HCT116 (cell line): ENCODE measurements at places on chromosomes 6 and 20. TPM values are rescaled to one million over a fixed set of nuclear protein-coding genes. Genes with fewer than 3 reads are reported as not detected.

DNA sequence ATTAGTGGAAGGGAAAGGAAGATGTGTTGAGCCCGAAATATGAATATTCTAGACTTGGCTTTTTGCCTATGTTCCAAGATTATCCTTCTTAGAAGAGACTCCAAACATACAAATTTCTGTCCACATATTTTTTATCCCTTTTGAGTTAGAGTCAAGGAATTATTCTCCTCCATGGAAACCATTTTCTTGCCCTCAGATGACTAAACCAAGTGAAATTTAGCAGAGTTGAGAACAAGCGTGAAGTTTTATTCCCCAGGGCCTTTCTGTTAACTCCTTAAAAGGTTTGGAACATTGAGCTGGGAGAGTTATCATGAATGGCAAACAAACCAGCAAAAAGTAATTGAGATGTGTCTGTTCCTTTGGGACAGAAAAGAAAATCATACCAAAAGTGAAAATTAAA, 286.1 kb upstream of the PLCB4 start:
- no peak for DNase-seq

- no peak for DNase-seq
Observed at GRCh38 chr20:23390091-23390774, 28.3 kb downstream of the GZF1 start.

- no peak for DNase-seq
Observed at GRCh38 chr20:37335642-37336368, 10.1 kb upstream of the SRC start.

GRCh38 chr6:166025149-166025898, 142.3 kb downstream of the TBXT start:
- DNase-seq: no peak

- no peak for DNase-seq
Observed at GRCh38 chr6:37495244-37495934, 4.3 kb downstream of the CCDC167 start.

DNA sequence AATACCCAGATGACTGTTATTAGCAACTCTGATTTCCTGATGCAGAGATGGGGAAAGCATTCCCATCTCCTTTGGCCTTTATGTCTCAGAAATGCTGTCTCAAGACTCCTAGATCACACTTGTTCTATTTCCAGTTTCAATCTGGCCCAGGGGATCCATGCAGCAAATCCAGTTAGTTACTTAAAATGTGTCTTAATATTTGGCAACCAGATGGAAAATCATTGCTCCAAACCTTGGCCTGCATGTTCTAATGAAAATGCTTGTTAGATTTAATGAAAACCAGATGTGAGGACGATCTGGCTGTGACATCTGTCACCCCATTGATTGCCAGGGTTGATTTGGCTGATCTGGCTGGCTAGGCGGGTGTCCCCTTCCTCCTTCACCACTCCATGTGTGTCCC, 125.2 kb downstream of the TSHZ2 start:
- no peak for DNase-seq

- DNase-seq: no peak
Observed at GRCh38 chr20:8860011-8860495, 208.8 kb upstream of the PLCB4 start.

DNA sequence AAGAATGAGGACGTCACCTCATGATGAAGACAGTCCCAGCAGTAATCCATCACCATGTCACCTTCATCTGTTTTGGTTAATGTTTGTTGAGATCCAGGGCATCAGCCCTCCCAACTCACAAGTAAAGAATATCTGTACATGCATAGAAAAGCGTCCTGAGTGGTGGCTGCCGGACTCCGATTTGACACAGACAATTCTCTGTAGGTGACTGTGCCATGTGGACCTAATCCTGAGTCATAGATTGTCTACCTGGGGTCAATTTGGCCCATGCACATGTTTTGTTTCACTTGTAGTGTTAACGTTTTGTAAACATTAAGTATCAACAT, 168.4 kb upstream of the UST start:
- DNase-seq: no peak

The NKX2-4 gene
- not detected for total RNA-seq

The HDGFL1 gene
- total RNA-seq: not detected

The AGER gene
- 22.6 TPM for total RNA-seq

The RIN2 gene
- 1.5 TPM for total RNA-seq

The ZNF322 gene
- 22.9 TPM for total RNA-seq
